Stimulated activated CD4-positive, alpha-beta T cell treated with anti-CD3 and anti-CD28 coated beads, Interleukin-15, amount 100 ng/mL, for 1 hour (primary cell): ENCODE measurements at places on chromosomes 6 and 20.

DNA sequence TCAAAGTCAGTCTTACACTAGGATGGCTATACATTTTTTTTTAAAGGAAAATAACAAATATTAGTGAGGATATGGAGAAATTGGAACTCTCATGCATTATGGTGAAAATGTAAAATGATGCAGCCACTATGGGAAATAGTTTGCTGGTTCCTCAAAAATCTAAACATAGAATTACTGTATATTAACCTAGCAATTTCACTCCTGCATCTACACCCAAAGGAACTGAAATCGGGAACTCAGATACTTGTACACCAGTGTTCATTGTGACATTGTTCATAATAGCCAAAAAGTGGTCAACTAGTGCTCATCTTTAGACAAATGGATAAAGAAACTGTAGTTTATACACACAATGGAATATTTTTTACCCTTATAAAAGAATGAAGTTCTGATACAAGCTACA is 110.7 kb downstream of the UTRN start:
- no peak for DNase-seq

- DNase-seq: no peak
Measured at GRCh38 chr6:39814236-39814635, 22.1 kb downstream of the DAAM2 start.

- no peak for DNase-seq
Measured at GRCh38 chr6:75874224-75874623, 125.2 kb downstream of the MYO6 start.

DNA sequence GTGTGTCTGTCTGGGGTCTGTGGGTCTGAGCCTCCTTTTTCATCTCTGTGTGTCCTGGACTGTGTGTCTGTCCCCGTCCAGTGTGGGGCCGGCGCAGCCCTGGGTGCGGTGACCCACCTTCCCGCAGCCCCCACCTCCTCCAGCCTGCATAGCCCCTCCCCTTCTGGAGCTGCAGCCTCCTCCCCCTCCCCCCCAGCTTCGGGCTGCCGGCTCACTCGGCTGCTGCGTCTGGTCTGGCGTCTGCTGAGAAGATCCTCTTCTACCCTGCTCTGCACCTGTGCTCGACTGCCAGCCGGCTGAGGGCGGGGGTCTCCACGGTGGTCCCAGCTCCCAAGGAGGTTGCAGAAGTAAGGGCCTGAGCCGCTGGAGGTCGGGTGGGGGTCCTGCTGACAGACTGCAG is 7.6 kb upstream of the LKAAEAR1 start:
- no peak for DNase-seq
